ENCODE measurements at places on chromosomes 11 and 22.

DNA sequence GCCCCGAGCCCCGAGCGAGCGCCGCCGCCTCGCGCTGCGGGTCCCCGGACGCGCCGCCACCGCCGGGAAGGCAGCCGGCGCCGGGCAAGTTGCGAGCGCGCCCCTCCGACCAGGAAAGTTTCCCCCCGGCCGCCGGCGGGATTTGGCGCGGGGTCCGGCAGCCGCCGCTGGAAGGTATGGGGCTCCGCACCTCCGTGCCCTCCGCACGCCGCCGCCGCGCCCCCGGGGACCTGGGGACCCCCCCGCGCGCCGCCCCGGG is 281 bp downstream of the TSPAN18 start:
- no peak for DNase-seq

DNA sequence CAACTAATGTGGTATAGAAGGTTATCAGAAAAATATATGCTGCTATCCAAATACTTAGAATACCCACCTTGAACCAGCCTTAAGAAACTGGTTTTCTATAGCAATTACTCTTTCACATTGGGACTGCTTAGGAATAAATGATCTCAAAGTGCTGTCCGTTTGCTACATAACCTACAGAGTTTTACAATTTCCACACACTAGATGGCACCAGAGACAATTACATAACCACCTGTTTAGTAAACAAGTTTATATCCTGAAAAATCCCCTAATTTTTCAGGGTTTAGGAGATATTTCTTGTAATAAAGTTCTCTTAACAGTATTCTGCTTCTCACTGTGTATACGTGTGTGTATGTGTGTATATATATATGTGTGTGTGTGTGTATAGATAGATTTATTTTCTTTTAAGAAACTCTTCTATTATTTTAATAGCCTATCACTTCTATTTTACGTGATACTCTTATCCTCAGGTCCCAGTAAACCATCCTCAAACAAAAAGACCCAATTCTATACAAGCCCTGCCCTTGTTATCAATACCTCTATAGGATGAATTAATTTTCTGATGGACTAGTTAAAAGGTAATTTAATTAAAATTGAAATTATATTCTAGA is 6.7 kb upstream of the OR5I1 start:
- peak; percentile 19 for DNase-seq

DNA sequence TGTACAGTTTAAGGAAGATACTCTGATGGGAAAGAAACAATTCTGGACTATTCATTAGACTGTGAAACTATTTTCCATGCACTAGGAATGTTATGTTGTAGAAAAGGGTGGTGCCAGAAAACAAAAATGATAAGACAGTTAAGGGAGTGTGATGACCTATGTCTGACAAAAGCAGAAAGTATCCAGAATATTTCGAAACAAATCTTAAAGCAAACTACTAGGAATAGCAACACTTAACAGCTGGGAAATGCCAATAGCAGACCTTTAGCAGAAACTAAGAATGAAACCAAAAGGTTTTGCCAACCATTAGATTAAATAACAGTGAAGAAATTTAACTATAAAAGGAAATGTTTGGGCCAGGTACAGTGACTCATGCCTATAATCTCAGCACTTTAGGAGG is 3.3 kb upstream of the ARHGAP20 start:
- no peak for DNase-seq

DNA sequence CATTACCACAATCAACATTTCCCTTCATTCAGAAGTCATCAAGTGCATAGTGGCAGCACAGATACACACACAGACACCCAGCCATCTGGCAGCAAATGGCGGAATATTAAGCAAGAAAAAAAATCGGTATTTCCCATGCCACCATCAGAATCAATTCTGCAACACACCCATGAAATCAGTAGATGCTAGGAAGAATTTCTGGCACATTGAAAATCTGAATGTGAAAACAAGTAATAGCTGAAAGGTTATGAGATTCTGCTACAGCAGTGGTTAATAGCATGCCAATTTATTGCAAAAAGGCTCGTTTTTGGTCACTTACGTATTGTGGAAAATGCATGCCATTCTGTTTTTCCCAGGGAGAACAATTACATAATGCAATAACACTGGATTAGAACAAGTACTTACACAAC is 91.1 kb downstream of the PICALM start:
- no peak for DNase-seq
